ENCODE measurements at places on chromosomes 1 and 21.

DNA sequence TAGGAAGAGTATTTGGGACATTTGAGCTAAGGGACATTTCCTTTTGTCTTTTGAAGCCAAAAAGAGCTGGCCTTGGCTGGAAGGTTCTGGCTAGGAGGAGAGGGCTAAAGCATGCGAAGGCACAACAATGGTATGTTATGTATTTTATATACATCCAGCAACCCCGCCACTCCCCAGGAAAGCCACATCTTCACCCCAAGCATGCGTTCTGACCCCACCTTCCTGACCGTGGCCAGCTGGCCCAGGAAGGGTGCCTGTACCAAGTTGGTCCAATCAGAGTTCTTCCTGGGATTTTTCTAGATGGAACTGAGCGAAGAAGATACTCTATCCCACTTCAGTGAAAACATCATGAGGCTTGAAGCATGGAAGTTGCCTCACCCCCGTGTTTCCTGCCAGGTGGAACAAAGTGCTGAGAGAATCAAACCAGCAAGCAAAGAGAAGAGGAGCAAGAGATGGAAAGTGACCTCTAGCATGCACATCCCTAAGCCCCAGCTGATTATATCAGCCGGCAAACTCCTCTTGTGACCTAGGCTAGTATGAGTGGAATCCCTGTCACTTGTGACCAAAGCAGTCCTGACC is 82.7 kb downstream of the BCAR3 start:
- no peak for DNase-seq

DNA sequence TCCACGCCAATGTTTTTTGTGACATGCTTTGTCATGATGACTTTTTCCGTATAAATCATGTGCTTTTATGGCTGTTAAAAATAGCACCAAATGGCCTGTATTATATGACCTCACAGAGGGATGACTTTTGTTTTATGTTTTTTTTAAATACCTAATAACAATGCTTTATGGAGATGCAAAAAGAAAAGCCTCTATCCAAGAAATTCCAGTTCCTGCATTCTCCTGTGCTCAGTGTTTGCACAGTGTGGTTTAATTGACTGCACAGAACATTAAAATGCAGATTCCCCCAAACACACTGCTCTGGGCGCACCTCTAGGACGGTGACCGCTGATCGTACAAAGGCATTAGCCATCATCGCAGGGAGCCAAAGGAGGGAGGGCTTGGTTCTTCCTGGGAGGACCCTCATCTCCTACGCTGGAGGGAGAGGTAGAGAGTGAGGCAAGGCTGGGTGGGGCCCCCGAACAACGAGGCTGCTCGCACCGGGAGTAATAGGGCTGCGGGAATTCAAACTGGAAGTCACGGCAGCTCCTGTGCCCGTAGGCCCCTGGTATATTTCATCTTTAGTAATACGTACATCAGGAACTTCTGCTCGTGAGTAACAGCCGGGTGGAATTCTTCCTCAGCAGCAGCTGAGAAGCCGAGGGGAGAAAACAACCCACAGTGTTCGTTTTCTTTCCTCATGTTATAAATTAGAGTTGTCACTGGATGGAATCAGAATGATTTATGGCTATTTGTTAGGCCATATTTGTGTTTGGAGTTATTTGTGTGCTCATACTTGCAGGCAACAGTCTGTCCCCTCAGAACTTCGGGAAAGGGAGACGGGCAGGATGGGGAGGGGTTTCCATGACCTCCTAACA is 465.6 kb downstream of the CAMTA1 start:
- no peak for DNase-seq

DNA sequence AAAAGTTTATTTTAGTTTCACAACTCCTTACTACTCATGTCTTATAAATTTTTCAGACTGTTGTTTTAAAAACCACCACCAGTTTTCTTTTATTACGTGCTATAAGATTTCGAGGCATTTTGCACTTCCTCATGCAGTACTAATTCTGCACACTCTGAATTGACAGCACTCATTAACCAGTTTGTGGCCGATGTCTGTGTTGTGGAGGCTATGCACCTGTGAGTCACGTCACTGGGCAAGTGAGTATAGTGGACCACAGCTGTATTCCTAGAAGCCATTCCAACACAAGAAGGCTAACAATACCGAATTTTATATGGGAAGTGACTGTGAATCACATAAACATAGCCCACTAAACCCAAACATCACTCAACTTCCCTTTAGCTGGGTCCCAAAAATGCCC is 21.0 kb upstream of the SPATA6 start:
- DNase-seq: no peak

DNA sequence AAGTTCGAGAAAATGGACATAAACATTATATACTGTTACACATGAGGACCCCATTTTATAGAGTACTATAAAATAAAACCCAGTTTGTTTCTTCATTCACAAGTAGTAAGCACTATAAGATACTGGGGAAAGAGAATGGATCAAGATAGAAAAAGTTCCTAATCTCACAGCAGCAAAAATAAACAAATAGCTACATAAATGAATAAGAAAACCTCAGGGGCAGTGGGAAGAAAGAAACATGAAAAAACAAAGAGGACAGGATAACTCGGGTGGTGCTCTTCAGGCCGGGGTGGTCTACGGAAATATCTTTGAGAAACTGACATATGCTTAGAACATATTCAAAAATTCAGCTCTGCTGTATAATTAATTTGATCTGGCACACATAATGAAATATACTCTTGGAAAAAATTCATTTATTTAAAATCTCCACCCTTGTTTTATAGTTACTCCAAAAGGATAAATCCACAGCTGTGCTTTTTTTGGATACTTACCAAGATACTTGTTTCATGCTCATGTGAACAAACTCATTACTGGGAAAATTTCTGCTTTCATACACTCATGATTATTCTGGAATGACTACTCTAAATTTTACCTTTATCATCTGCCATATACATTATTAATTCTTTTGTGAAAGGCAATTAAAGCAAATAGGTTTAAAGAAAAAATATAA is 20.0 kb downstream of the CEP170 start:
- DNase-seq: no peak
